HS-5 (cell line): ENCODE measurements at places on chromosomes 2 and 18.
A peak's percentile ranks its signal among the peaks of the same experiment; 100 is the strongest.

DNA sequence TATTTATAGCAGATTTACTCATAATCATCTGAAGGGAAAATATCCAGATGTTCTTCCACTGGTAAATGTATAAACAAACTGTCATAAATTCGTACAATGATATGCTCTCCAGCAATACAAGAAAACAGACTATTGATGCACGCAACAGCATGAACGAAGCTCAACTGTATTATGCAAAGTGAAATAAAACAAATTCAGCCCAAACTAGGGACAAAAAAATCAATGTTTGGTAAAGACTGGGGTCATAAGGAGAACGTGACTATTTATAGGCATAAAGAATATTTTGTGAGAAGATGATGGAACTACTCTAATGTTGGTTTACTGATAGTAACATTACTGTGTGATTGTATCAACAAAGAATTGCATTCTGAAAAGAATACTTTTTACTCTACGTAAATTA, 1276.7 kb upstream of the DDX18 start:
- no peak for DNase-seq

DNA sequence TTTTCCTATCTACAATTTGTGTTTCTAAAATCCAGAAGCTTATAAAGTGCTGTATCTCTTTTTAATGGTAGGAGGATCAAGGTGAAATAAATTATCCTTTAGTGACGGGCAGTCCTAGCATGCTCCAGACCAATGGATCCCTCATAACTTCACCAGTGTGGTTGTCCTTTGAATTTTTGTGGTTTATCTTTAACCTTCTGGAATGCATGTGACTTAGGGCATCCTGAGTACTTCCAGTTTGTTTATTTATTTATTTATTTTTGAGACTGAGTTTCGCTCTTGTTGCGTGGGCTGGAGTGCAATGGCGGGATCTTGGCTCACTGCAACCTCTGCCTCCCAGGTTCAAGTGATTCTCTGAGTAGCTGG, 40.4 kb downstream of the NUP35 start:
- no peak for DNase-seq

- no peak for DNase-seq
Measured at GRCh38 chr2:18825838-18826237, 236.5 kb upstream of the NT5C1B start.

DNA sequence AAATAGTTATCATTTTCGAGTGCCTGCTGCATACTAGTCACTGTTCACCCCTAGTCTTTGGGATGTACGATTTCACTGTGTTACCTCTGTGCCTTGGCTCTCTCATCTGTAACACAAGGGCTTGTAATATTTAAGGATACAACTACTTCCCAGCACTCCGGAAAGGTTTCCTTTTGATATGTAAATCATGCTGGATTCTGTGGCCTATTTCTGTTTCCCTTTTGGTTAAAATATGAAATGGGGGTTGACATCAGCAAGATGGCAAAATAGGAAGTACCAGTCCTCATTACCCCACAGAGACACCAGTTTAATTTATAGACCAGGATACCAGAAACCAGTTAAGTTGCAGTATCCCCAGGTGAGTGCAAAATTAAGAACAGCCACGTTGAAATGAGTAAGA, 23.5 kb downstream of the PSMG2 start:
- DNase-seq: no peak

- DNase-seq: no peak
Measured at GRCh38 chr2:160952464-160953254, 207.6 kb upstream of the TANK start.

DNA sequence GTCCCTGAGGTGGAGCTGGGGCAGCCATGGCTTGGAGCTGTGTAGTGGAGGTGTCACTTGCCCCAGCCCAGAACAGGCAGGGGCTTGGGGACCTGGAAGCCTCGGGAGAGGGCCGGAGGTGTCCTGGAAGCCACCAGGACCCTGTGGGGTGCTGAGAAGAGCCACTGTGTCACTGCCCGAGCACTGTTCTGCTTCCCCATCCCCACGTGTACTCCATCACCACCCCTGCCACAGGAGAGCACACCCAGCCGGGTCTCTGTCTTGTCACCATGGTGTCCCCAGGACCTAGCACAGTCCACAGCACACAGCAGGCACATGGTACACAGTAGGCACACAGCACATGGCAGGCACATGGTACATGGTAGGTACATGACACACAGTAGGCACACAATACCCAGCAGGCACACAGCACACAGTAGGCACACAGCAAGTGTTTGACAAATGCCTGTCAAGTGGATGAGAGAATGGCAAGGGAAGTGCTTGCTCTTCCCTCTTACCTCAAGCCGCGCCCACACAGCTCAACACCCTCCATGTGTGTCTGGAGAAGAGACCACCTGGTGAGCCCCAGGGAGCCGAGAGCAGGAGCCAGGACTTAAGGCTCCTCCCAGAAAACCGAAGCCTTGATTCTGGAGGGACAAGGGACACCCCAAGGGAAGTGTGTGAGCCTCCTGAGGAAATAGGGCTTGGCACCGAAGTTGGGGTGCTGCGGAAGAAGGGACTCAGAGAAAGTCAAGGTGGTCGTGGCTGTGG, 13.3 kb downstream of the MBP start:
- DNase-seq: no peak

DNA sequence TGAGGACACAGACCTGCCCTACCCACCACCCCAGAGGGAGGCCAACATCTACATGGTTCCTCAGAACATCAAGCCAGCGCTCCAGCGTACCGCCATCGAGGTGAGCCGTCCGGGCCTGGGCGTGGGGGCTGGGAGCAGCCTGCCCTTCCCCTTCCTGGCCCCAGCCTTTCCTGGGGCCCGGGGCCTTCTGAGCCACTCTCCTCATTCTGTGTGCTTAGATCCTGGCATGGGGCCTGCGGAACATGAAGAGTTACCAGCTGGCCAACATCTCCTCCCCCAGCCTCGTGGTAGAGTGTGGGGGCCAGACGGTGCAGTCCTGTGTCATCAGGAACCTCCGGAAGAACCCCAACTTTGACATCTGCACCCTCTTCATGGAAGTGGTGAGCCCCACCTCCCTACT, 157.9 kb downstream of the DYSF start:
- DNase-seq: no peak

DNA sequence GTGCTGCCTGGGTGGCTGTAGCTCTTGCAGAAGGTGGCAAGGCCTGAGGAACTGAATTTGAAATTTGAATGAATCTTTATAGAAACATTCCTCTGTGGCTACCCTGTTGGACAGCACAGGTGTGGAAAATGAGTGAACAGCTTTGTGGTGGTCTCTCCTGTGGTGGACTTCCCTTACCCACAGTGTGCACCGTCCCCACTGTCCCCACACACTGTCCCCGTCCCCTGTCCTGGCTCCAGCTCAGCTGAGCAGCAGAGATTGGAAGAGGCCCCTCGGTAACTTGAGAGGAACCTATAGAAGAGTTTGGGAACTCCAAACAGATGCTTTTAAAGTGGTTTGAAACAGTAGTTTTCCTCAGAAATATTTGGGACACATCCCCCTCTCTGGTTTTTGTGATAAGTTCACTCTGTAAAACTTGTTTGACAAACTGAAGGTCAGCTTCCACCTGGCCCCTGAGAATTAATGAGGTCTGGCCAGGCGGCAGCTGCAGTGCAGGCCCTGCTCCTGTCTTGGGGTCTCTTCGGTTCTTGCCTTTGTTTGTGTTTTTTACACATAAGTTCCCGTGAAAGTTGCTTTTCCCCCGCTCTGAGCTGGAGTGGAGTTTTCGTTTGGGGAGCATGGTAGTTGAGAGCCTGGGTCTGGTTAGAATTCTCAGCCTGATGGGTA, 63.2 kb downstream of the ASAP2 start:
- no peak for DNase-seq

- DNase-seq: no peak
Measured at GRCh38 chr2:850429-850828, 100.2 kb upstream of the SNTG2 start.

- DNase-seq: no peak
Measured at GRCh38 chr2:61988462-61989366, 83.2 kb downstream of the COMMD1 start.

DNA sequence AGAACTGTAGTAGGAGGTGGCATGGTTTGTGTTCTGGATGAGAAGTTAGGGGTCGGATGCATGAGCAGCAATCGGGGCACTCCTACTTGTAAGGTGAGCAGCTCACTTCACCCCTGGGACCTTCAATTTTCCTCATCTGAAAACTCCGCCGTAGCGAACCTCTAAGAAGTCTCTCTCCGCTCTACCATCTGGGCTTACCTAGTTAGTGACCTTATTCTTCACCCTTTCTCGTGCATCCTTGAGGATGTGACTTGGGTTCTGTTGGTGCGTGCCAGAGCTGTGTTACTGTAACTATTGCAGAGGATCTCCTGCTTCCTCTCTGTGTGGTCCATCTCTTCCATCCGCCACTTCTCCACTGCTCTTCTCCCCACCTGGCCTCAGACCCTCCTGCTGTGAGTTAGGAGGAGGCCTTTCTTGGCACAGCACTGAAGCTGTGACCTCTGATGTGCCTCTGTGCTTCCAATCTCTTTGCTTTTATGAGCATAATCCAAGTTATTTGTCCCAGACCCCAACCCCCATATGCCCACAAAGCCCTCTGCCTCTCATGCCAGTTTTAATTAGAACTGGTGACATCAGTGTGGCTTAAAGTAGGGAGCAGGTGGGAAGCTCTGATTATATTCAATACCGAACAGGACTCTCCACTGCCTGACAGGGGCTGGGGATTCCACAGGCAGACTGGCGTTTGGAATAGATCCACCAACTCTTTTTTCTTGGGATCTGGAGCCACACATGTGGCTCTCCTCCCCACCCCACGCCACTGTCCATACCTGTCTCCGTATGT, 178.4 kb downstream of the BCL2 start:
- no peak for DNase-seq

DNA sequence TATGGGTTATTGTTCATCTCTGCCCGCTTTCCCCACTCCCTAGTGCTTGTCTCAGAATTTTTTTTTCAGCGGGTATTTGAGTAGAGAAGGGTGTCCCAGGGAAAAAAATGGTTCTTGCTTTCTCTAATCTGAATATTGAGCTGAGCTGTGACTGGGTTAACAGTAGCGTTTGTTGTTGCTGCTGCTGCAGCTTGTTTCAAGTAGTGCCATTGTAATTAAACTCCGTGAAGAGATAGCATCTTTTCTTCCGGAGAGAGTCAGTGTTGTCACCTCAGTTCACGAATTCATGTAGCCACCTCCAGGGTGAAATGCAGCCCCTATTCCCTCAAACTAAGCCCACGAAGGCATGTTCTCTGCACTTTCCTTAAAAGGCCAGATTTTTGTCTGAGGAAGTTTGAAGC, 1.5 kb upstream of the AAK1 start:
- no peak for DNase-seq

DNA sequence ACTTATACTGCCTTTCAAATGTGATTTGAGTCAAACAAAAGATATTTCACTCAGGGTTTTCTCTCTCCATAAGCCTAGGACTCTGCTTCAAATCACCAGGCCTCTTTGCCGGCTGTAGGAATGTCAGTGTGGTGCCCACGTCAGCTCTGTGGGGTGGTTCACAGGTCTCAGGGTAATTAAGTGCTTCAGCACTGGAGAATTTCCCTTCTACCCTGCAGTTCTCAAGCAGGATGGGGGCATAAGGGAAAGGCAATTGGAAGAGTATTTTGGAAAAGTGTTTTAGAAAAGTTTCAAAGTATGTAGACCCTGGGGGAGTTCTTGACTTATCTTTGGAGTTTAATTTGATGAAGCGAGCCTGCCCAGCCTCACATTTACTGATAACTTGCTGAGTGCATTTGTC, 9.6 kb downstream of the CNGA3 start:
- DNase-seq: no peak

DNA sequence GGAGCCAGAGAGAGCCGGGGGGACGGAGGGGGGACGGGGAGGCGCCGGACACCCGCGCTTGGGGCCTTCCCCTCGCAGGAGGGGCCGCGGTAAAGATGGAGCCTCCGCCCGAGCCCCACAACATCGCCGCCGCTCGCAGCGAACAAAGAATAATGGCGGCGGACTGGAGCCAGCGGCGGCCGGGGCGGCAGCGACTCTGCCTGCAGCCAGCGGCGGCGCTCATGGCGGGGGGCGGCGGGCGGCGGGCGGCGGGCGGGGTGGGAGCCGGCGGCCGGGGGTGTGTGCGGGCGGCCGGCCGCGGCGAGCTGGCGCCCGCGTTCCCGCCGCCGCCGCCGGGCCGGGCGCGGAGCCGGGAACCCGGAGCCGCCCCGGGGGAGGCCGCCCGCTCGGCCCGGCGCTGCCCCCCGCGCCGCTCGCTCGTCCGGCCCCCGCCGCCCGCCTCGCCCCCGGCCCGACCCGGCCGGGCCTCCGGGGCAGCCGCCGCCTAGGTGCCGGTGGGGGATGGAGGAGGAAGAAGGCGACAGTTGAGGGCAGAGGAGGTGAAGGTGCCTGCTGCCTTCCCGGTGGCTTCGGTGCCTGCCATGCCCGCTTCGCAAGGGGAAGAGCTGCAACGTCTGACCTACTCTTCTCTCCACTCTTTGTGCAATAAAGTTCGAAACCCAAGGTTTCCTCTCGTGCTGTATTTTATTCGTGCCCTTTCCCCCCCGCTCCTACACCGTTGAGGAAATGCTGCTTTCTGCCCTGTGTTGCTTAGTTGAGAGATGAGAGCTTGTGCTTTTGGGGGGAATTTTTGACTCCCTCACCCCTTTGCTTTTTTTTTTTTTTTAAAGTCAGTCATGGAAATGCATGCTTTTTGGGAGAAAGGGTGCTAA, 634 bp downstream of the CREB1 start:
- DNase-seq: no peak

DNA sequence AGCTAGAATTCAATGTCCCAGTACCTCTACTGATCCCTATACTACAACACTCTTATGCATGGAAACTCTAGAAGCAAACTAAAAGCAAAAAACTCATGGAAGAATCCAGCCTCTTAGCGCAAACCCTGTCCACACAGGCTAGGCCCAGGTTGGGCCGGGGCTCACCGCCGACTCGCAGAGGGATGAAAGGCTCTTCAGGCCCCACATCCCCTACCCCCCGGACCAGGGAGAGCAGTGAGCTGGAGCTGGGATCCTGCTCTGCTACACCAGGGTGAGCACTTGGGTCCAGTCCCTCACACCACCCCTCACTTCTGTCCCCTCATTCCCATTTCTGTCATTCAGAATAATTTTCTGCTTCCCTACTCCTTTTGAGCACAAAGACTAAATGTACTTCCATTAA, 2.0 kb downstream of the OST4 start:
- no peak for DNase-seq

DNA sequence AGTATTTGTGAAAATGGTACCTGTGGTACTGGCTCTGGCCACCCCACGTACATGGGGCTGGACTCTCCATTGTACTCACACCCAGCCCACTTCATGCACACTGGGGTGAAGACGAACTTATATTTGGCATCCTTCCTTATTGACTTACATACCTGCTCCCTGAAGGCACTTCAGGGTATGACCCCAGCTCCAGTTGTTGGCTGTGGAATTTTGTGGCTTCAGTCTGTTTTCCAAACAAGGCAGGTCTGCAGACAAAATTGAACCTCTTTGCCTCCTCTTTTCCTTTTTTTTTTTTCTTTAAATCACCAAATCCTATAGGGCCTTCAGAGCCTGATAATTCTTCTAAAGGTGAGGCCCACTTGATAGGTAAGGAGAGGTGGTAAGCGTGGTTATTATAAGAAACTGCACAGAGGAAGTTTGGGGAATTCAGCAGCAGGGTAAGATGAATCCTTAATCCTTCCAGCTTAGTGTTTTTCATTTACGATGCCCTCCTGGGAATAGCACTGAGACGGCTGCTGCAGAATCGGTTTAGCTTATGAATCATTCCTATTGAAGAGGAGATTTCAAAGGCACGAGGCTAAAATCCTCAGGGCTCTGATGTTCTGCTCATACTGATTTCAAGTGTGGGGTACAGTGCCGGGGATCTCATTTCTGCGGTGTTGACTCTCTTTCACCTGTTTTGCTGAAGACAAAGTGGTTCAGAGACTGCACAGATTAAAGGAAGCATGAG, 55.2 kb downstream of the KIF5C start:
- peak; percentile 10 for DNase-seq
